ENCODE measurements at places on chromosomes 13 and 19. TPM values are rescaled to one million over a fixed set of nuclear protein-coding genes. Genes with fewer than 3 reads are reported as not detected.

CEACAM19 gene
- 3.1 TPM for total RNA-seq

OR7A17 gene
- total RNA-seq = not detected

LGALS7B gene
- total RNA-seq = not detected

XRCC1 gene
- total RNA-seq = 14.9 TPM

N4BP2L1 gene
- total RNA-seq = 5.7 TPM

Data from right atrium auricular region (tissue), 2 donors.